Stimulated activated CD4-positive, alpha-beta T cell treated with anti-CD3 and anti-CD28 coated beads, Interleukin-1b, Interleukin-23, amount 100 ng/mL, for 24 hours (primary cell): ENCODE measurements at places on chromosomes 3 and 15.

DNA sequence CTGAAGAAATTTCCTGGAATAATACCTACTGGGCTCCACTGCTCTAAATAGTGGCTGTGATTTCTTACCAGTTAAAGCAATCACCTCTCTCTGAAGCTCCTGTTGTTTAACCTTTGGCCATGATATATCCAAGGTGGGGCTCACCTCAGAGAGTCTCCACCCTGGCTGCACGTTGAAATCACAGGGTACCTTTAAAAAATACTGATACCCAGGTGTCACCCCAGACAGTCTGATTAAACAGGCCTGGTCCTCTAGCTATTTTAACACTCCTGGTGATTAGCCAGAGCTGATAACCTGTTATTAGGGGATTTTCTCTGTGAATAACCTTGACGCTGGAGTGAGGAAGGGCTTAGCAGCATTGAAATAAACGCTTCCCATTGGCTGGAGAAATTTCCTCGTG lies 22.3 kb upstream of the ZBTB38 start:
- DNase-seq, result no peak

DNA sequence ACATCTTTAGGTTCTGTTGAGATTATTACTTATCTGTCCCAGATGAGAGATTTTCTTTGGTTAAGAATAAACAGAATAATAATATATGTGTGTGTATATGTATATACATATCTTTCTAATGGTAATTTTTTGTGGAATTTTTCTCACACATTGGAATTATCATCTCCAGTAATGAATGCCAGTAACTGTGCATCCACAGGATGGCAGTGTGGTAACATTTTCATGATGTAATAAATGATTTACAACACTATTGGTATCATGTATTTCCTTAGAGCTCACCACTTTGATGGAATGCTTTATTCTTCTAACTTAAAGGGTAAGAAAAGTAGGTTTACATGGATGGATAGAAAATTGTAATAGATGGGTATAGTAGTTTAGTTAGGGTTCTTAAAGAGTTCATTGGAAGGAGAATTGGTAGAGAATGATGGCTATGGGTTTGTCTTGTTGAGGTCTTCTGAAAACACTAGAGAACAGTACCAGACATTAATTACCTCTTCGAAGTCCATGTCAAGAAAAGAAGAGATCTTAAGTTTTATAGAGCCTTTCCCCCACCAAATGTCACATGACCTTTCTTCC lies 78.1 kb downstream of the STT3B start:
- no peak for DNase-seq

- DNase-seq, result no peak
Observed at GRCh38 chr3:54557538-54558428, 370.1 kb downstream of the LRTM1 start.

GRCh38 chr15:83250781-83251180 lies 33.7 kb downstream of the BNC1 start:
- no peak for DNase-seq

DNA sequence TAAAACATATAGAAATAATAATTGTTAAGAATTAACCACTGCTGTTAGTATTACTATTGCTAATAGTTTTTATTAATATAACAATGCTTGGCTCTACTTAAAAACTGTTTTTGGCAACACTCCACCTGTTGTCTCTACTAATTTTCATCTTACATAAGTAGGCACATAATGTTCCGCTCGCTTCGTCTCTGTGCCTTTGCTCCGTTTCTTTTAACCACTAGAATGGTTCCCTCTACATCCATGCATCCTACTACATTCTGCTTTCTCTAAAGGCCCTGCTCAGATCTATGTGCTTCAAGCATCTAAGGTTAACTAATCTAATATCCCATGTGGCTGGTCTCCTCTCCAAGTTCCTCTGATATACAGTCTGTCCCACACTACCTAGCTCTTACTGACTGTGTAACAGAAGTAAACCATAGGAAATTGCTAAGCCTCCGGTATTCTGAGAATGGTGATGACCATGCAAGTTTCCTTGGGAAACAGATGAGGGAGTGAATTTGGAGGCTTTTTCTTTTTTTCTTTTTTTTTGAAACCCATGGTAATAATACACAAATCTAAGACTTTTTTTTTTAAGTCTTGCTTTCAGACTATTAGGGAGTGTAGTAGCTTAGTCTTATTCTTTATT lies 138.3 kb downstream of the P3H2 start:
- no peak for DNase-seq

DNA sequence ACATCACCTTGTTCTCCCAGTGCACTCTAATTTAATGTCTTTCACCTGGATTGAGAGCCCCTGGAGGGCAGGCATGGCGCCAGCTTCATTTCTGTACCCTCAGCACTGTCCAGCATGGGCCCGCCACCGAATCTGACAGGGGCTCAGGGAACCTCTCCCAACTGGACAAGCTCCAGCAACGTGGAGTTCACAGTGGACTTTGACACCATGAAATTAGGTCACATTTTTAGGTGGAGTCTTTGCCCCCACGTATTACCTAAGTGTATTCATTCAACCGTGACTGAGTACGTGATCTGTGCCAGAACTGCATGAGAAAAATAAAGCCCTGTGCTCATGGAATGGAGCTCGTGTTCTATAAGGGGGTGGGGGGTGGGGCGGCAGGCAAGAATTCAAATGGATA lies 94.1 kb upstream of the ATP2B2 start:
- DNase-seq, result no peak

DNA sequence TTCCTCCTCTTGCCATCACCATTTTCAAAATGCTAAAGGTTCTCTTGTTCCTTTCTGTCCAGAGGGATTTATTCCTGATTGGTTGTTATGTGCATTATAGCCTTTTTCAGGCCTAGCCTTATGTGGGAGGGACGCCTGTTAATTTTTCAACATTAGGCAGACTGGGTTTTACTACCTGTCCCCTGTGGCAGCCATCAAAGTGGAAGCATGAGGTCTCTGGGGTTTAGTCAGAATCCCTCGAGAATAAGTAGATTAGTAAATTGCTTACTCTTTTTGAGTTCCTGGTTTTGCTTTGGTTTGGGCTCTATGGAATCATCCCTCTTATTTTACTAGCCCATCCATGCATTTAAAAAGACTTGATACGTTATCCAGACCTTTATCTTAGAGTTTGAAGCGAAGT lies 32.4 kb downstream of the PAK2 start:
- DNase-seq, result no peak

DNA sequence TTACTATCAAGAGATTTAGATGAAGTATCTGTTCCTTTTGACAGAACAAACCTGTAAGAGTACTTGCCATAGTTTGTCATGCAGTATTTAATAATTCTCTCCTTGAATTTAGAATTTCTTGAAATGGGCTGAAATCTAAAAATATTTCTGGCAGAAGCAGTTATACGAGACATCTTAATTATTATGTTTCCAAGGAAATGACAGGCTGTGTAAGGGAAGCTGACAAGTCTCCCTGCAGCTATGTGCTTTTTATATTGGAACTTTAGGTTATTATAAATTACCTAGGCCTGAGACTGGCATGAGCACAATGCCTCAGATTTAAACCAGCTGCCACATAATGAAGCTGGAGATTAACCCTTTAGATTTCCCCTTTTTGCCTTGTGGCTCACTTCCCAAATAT lies 365.0 kb upstream of the EPHA6 start:
- DNase-seq, result no peak

DNA sequence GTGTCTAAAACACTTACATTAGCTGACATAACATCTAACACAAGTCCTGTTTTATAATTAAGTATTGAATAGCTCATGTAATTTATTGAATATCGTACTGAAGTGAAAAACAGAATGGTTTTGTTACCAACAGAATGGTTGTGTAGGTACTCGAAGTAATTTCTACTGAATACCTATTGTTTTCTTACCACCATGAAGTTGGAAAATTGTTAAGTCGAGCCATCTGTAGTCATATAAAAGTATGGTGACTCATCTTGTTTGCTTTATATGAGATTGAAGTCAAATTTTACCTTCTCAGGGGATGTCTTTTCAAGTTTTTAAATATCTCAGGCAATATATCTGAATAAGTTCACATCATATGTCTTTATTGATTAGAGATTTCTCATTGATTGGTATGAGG lies 37.6 kb downstream of the PIAS1 start:
- no peak for DNase-seq

GRCh38 chr15:56815247-56815646 lies 81.9 kb upstream of the ZNF280D start:
- no peak for DNase-seq

DNA sequence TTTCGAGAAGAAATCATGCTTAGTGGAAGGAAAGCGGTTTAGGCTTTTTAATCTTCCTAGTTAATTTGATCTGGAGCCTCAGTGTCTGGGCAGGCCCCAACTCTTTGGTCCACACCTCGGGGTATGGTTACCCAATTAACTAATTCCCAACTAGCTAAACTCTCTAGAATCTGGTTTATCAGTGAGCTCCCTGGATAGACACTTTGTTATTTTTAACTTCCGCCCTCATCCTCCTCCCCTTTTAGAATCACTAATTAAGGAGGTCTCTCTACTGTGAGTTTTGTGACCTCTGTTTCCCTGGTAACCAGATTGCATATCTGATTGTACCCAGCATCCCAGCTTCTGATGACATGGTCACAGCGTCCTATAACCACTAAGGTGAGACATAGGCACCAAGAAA lies 112.2 kb downstream of the RARB start:
- no peak for DNase-seq

- DNase-seq, result no peak
Observed at GRCh38 chr3:69364354-69364753, 21.5 kb downstream of the FRMD4B start.

DNA sequence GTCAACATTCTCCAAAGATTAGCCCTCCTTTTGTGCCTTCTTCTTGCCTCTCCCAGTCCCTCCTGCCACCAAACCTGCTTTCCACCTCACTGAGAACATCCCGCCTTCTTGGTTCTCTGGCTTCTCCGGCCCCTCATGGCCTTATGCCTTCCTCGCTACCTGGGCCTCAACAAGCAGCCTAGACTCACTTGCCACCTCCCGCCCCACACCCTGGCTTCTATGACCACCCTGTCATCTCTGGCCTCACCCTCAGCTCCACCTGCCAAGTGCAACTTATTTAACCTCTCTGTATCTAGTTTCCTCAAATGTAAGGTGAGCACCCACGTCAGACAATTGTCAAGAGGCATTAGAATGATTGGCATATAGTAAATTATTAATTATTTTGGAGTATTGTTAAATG lies 68.8 kb upstream of the MEX3B start:
- DNase-seq, result no peak

- no peak for DNase-seq
Observed at GRCh38 chr3:126517986-126518778, 609 bp upstream of the UROC1 start.

GRCh38 chr15:91973481-91973880 lies 120.0 kb downstream of the SLCO3A1 start:
- DNase-seq, result no peak

DNA sequence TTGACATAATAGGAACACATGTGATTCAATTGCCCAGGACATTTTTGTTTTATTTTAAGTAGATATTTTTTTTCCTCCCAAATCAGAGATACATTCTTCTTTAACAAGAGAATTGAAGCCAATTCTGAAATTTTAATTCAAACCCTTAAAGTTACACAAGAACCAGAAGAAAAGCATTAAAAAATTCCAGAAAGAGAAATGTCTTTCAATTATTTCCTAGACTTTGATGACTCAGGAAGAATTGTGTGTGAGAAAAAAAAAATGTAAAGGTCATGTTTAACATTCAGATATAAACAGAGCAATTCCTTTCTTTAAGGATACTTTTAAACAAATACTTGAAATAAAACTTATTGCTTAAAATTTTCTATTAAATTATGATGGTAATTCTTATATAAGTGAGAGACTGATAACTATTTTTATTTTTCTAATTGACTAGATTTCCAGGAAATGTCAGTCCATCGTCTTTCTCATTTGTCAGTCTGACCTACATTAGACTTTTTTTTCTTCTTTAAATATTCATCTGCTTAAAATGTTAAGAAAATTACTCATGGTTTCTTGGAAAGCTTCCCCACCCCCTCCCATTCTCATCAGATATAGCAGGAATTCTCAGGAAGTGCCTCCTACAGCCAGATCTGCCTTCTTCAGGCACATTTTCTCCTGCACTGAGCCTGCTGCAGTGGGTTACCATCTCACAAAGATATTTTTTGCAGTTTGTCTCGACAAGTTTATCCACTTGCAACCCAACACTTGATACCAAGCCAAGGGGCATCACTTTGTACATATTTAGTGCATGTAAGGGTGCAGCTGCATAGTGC lies 261.8 kb upstream of the CBLB start:
- no peak for DNase-seq

DNA sequence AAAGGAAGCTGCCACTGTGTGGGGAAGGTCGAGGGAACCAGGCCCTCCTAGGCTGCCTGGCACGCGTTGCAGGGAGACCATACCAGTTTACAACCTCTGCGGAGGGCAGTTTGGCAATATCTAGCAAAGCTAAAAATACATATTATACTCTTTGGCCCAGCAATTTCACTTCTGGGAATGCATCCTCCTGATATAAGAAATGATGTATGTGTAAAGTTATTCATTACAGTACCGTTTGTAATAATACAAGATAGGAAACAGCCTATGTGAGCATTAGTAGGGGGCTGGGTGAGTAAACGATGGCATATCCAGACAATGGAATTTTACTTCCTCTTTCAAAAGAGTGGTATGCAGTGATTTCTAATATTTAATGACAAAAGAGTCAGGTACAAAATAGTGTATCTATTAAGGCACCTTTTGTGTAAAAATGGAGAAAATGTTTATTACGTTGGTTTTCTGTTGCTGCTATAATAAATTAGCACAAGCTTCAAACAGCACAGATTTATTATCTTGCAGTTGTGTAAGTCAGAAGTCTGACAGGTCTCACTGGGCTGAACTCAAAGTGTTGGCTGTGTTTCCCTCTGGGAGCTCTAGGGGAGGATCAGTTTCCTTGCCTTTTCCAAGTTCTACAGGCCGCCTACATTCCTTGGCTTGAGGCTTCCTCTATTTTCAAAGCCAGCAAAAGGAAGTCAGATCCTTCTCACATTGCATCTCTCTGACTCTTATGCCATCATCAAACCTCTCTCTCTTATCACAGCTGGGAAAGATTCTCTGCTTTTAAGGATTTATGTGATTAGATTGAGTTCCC lies 9.0 kb downstream of the APOD start:
- DNase-seq, result no peak

DNA sequence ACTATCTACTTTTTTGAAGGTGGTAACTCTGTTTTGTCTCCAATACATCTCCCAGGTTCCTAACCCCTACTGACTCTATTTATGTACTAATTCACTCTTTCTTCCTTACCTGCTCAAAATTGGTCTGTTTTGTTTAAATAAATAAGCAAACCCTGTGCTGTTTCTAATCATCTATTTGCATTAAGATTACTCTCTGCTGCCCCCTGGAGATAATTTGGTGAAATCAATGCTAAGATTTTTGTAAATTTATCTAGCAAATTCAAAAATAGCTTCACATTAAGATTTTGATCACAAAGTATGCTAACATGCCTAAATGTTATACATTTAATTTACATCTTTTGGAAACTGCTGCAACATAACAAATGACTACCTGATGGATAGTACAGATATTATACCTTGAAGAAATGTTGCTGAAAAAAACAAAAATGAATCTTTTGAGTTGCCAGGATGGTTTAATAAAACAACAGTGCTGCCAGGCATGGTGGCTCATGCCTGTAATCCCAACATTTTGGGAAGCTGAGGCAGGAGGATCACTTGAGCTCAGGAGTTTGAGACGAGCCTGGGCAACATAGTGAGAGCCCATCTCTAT lies 4.4 kb upstream of the CD200R1 start:
- no peak for DNase-seq
